ENCODE measurements at places on chromosomes 5 and 9. TPM values are rescaled to one million over a fixed set of nuclear protein-coding genes. Genes with fewer than 3 reads are reported as not detected.

TMEM141 gene
- total RNA-seq = 38.7 TPM

PCDHA7 gene
- 1.7 TPM for total RNA-seq

TEX48 gene
- total RNA-seq = not detected

FOXD4L6 gene
- total RNA-seq = 0.17 TPM

NKD2 gene
- 3.5 TPM for total RNA-seq

SLC6A19 gene
- not detected for total RNA-seq

OR13J1 gene
- total RNA-seq = not detected

CLTA gene
- total RNA-seq = 158 TPM

SVEP1 gene
- total RNA-seq = 71.7 TPM

TXNDC8 gene
- total RNA-seq = not detected

CRB2 gene
- total RNA-seq = not detected

PCDHGA6 gene
- total RNA-seq = 6.7 TPM

GLDC gene
- total RNA-seq = 0.33 TPM

CAVIN4 gene
- total RNA-seq = 1.6 TPM

SLC36A3 gene
- not detected for total RNA-seq

YTHDC2 gene
- 22.1 TPM for total RNA-seq

SHB gene
- 37.4 TPM for total RNA-seq

STK32A gene
- 3.5 TPM for total RNA-seq

LMX1B gene
- total RNA-seq = under 0.01 TPM

DMRTA1 gene
- 0.66 TPM for total RNA-seq

PCDH12 gene
- total RNA-seq = 0.46 TPM

SLC1A1 gene
- 25.8 TPM for total RNA-seq

ADCY2 gene
- total RNA-seq = not detected

SEMA6A gene
- total RNA-seq = 0.23 TPM

LVRN gene
- 0.36 TPM for total RNA-seq

SMIM33 gene
- total RNA-seq = not detected

OSTF1 gene
- 39.7 TPM for total RNA-seq

WDR41 gene
- total RNA-seq = 101 TPM

PCDHGA4 gene
- 16.9 TPM for total RNA-seq

WNT8A gene
- not detected for total RNA-seq

FAXDC2 gene
- total RNA-seq = 4.3 TPM

TRIO gene
- total RNA-seq = 329 TPM

GALNT10 gene
- total RNA-seq = 134 TPM

MLANA gene
- total RNA-seq = not detected

SPAAR gene
- total RNA-seq = 0.26 TPM

CDC20B gene
- 0.07 TPM for total RNA-seq

FOXD4L4 gene
- 0.20 TPM for total RNA-seq

PCDHA9 gene
- 0.07 TPM for total RNA-seq

CDX1 gene
- 0.91 TPM for total RNA-seq

FOXD4 gene
- 0.13 TPM for total RNA-seq

WDR38 gene
- total RNA-seq = not detected

RELL2 gene
- 2.3 TPM for total RNA-seq

ZBTB43 gene
- total RNA-seq = 10.7 TPM

ZNF454 gene
- total RNA-seq = 1.9 TPM

TAF1L gene
- under 0.01 TPM for total RNA-seq

GFRA3 gene
- 0.03 TPM for total RNA-seq

CDC14B gene
- 19.8 TPM for total RNA-seq

Data from smooth muscle cell of the pulmonary artery (primary cell).